ENCODE measurements at places on chromosomes 7 and 10. TPM values are rescaled to one million over a fixed set of nuclear protein-coding genes. Genes with fewer than 3 reads are reported as not detected.

Gene AP4M1
- total RNA-seq = 13.1 TPM

Gene EXOC6
- total RNA-seq = 20.7 TPM

Gene SPDYE5
- not detected for total RNA-seq

Gene CRPPA
- 0.42 TPM for total RNA-seq

Gene P4HA1
- total RNA-seq = 22.9 TPM

Gene SFXN3
- total RNA-seq = 38.1 TPM

Gene CLCN1
- not detected for total RNA-seq

Gene MKI67
- 58.9 TPM for total RNA-seq

Gene ST8SIA6
- 0.13 TPM for total RNA-seq

Gene AQP1
- 0.40 TPM for total RNA-seq

Gene SPAM1
- not detected for total RNA-seq

Gene SAP25
- 0.39 TPM for total RNA-seq

Gene H2BK1
- total RNA-seq = not detected

Gene ECD
- 30.2 TPM for total RNA-seq

Gene UBE3C
- total RNA-seq = 56.2 TPM

Gene LRIT1
- total RNA-seq = not detected

Gene SPDYE8
- total RNA-seq = not detected

Gene DGKI
- total RNA-seq = 0.23 TPM

Gene GIMAP5
- total RNA-seq = not detected

Gene SAMD9
- 4.9 TPM for total RNA-seq

Gene AKR1C8
- 0.16 TPM for total RNA-seq

Gene CCDC3
- total RNA-seq = 1.3 TPM

Gene MBL2
- not detected for total RNA-seq

Gene NACAD
- total RNA-seq = 0.19 TPM

Gene UCN3
- total RNA-seq = not detected

Gene ATP6V0E2
- total RNA-seq = 48.2 TPM

Gene DOCK4
- total RNA-seq = 3.2 TPM

Gene SLC26A3
- not detected for total RNA-seq

Gene SEMA3D
- total RNA-seq = 0.03 TPM

Gene ATRNL1
- 0.14 TPM for total RNA-seq

Gene NME8
- not detected for total RNA-seq

Gene RABGEF1
- total RNA-seq = 26.5 TPM

Gene PILRA
- 6.3 TPM for total RNA-seq

Gene GNGT1
- not detected for total RNA-seq

Gene SPAG6
- total RNA-seq = not detected

Gene HIBADH
- total RNA-seq = 44.1 TPM
